Stimulated activated CD4-positive, alpha-beta T cell treated with anti-CD3 and anti-CD28 coated beads, Interleukin-12 subunit alpha, Interleukin-12 subunit beta, amount 100 ng/mL, for 24 hours (primary cell): ENCODE measurements at places on chromosomes 7 and 10.

DNA sequence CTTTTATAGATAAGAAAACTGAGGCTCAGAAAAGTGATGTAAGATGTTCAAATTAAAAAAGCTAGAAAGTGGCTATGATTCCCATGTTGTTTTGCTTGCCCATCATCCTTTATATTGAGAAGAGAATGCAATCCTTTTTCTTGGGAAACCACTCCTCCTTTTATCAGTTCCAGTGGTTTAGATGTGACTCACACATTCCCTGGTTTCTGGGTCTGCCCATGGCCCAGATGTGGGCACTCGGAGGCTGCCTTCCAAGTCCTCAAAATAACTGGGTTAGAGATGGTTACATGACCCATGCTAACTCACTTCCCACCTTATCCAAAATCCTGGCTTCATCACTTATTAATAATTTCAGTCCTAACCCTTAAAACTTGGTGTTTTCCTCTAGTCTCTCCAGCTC is 550.0 kb downstream of the MDFIC start:
- DNase-seq: no peak

GRCh38 chr10:125033146-125033924 is 91.4 kb downstream of the ZRANB1 start:
- no peak for DNase-seq

DNA sequence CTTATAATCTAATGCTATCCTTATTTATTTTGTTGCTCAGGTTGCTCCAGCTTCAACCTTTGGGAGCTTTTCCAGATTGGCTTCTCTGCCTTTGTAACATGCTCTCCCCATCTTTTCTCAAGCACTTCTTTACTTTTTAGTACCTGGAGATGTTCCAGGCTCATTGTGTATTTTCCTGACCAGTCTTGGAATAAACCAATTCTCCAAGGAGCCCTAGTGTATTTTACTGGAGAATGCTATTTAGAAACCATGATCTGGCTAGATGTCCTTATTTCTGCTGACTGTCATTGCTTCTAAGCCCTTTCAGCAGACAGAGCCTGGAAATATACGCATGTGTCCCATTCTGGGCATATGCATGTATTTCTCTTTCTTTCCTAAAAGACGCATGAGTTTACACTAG is 95.7 kb downstream of the EMX2 start:
- DNase-seq: no peak

- DNase-seq: no peak
These were observed 38.1 kb upstream of the PIK3AP1 start for GRCh38 chr10:96758423-96758822.

- no peak for DNase-seq
These were observed 35.3 kb upstream of the MYL10 start for GRCh38 chr7:101664436-101664835.
